ENCODE measurements at places on chromosomes 13 and 19.
A peak's percentile ranks its signal among the peaks of the same experiment; 100 is the strongest.

DNA sequence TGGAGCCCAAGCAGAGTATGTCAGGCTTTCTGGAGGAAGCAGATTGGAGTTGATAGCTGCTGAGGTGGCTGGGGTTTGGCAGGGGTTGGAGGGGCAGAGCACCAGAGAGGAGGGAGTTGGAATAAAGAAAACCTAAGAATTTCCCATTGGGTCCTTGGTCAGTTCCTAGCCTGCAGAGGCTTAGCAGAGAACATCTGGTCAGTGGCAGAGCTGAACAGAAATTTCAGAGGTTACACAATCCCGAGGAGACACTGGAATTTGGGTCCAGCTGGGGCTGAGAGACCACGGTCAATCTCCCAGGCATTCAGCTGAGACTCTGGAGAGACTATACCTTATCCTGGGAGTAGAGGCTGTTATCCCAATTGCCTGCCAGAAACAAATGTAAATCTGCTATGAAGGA is 84.4 kb downstream of the DPY19L3 start:
- no peak for DNase-seq

GRCh38 chr13:31912647-31913401 is 118.8 kb upstream of the FRY start:
- DNase-seq: no peak

DNA sequence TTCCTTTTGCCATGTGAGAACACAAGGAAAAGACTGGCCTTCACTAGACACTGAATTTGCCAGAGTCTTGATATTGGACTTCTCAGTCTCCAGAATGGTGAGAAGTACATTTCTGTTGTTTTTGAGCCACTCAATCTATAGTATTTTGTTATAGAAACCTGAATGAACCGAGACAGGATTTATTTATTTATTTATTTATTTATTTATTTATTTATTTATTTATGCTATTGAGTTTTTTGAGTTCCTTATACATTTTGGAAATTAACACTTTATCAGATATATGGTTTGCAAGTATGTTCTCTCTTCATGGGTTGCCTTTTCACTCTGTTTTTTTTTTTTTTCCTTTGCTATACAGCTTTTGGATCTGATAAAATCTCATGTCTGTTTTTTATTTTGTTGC is 319.0 kb upstream of the PCDH20 start:
- no peak for DNase-seq

- DNase-seq: no peak
Observed at GRCh38 chr13:64041296-64041695, 2625.6 kb upstream of the PCDH20 start.

DNA sequence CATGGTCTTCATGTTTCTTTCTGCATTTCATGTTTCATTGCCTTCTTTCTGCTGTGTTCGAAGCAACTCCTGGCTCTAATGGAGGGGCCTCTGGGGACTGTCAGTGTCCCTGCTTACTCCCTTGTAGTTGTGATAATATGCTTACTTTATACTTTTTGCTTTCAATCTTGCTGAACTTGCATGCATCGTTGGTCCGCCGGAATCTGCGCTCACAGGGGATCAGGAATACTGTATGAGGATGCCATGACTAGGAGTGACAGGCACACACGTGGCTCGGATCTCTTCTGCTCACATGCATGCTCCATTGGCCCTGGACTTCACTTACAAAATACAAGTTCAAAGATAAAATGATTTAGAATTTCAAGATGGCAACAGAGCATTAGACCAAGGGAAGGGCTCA is 108.8 kb downstream of the SIPA1L3 start:
- DNase-seq: no peak

DNA sequence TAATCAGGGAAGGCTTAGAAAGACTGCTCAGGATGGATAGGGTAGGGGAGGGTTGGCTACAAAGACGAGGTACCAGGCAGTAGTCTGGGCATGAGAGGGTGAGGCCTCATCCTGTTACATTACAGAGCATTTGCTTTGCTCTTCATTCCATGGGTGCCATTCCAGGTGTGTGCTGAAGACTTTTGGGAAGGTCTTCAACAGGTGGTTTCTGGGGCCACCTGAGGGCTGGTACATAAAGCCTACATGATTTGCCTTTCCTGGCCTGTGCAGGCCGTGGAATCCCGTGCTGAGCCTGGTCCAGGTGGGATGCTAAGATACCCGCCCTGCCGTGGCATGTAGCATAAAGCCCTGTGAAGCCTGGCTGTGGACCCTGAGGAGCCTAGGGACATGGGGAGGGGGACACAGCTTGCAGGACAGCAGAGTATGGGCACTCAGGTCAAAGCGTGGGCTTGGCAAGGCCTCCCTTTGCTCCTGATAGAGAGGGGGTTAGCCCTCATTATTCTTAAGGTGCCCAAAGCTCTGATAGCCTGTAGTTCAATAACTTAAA is 55.6 kb upstream of the ZNF536 start:
- no peak for DNase-seq

- DNase-seq: peak; percentile 50
Observed at GRCh38 chr13:97124915-97125809, 97.0 kb upstream of the MBNL2 start.

GRCh38 chr13:94160875-94161274 is 318.6 kb downstream of the DCT start:
- DNase-seq: no peak

- DNase-seq: no peak
Observed at GRCh38 chr19:37362733-37363132, 8.2 kb upstream of the ZNF527 start.

- no peak for DNase-seq
Observed at GRCh38 chr19:54434873-54435214, 14.2 kb upstream of the LENG8 start.

- peak; percentile 77 for DNase-seq
Observed at GRCh38 chr13:37277435-37278144, 172.1 kb upstream of the CSNK1A1L start.

DNA sequence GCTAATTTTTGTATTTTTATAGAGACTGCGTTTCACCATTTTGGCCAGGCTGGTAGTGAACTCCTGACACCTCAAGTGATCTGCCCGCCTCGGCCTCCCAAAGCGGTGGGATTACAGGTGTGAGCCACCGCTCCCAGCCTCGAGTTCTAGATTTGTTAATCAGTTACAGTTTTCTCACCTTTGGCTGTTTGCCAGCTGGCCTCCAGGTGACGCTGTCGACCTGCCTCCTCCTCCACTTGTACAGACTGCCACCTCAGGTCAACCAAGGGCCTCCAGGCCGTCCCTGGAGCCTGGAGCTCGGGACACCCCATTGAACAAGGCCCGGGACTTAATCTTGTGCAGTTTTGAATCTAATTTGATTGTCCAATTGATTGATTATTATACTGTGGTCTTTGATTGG is 45.5 kb downstream of the IER2 start:
- no peak for DNase-seq

DNA sequence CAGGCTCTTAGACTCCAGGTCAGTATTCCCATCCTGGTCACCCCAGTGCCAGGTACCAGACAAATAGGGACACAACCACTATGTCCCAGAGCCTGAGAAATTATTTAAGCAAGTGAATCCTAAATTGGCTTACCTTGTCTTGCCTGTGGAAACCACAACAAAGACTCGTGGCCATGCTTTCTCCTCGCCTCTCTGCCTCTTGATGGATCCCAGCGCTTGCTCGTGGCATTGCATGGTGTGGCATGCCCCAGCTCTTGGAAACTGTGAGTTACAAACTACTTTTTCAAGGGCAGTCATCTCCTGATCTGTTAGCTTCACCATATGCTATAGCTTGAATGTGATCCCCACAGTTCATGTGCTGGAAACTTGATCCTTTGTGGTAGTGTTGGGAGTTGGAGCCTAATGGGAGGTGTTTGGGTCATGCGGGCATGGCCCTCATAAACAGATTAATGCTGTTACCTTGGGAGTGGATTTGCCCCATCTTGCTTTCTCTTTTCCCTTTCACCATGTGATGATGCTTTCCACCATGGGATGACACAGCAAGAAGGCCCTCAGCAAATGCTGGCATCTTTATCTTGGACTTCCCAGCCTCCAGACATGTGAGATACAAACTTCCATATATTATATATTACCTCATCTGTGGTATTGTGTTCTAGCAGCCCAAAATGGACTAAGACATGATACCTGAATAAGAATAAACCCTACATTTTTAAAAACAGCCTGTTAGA is 31.2 kb downstream of the SPRYD7 start:
- no peak for DNase-seq

GRCh38 chr19:46615966-46616365 is 8.9 kb downstream of the PTGIR start:
- no peak for DNase-seq

- DNase-seq: no peak
Observed at GRCh38 chr19:30743702-30744101, 371.5 kb downstream of the ZNF536 start.

DNA sequence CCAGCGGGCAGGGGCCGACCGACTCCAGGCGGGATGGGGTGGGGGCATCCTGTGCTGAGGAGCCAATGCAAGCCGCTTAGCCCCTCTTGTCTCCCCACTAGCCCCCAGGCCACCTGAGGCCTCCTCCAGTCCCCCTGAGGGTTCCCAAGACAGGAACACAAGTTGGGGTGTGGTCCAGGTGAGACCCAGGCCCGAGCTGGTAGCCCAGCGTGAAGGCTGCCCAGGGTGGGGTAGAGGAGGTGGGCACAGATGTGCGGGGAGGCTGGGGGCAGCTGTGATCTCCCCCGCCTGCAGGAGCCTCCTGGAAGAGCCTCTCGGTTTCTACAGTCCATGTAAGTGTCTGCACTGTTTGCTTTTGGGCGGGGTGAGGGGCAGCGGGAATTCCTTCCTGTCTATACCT is 10.4 kb downstream of the TLE6 start:
- no peak for DNase-seq

- no peak for DNase-seq
Observed at GRCh38 chr13:40648841-40649240, 17.6 kb downstream of the FOXO1 start.

DNA sequence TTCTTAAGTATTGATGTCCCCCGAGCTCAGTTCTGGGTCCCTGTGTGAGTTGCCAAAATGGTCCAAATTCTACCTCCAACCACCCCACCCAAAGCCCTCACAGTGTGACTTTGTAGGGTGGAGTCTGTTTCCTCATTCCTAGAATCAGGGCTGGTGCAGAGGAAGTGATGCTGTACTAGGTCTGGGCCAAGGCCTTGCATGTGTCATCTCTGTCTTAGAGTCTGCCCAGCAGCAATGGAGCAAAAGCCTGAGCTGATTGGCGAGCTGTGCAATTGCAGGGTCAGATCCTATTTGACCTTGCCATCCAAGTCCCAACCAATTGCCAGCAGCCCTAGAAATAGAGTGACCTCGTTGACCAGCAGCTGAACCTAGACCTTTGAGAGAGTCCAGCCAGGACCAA is 97.0 kb upstream of the ANKRD10 start:
- peak; percentile 29 for DNase-seq

DNA sequence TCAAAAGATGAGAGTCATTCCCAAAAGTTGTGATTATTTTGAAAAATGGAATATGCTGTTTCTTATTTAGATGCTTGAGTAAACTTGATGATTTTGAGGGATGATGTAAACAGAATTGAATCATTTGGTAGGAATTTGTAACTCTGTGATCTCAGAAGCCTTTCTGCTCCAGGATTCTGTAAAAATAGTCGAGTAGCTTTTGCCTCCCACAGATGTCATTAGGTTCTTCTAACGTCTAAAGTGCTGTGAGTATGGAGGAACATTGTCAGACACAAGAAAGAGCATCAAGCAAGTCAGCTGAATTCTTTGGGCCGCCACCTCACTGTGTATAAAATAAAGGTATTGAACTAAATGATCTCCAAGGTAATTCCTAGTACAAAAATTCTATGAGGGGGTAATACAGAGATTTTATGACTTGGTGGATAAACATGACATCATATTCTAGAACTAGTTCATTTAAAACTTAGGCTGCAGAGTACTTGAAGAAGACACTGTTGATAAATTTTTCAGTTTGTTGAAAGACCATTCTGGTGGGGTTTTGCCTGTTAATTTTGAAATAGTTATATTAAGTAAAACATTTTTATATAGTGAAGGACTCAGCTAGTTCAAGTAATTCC is 1.4 kb upstream of the GPR183 start:
- peak; percentile 47 for DNase-seq

GRCh38 chr19:16446724-16447368 is 24.9 kb downstream of the EPS15L1 start:
- peak; percentile 95 for DNase-seq

DNA sequence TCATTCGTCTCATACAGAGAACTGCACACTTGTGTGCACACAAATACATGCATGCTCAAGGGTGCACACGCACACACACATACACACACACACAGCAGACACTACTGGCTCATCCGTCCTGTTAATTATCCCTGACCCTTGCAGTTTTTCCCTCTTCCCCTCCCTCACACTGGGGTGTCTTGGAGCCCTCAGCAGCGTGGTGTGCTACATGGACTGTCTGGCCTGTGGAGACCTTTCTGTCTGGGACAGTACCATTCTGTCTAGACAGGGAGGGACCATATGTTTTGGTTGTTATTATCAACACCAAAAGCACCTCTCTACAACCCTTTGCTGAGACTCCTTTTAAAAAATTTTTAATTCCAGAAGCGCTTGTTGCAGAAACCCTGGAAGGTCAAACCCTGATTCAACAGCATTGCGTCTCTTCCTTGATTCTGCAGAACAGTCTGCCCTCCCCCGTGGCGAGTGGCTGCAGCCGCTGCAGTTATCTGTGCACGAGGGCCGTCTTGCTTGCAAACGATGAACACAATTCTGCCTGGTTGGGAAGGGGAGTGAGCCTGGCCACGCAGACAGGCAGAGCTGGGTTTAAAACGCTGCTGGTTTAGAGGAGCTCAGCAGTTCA is 374.0 kb downstream of the IRS2 start:
- DNase-seq: no peak

All from NCI-H226 (cell line).